Pancreas (tissue), 10 donors: ENCODE measurements at places on chromosomes 6 and 20. TPM values are rescaled to one million over a fixed set of nuclear protein-coding genes. Genes with fewer than 3 reads are reported as not detected.

KCNK16 gene
- total RNA-seq, result 3.3 TPM

GRCh38 chr20:11832851-11833250 is 84.8 kb upstream of the BTBD3 start:
- no peak overlapping the region for H3K27ac ChIP-seq
- no peaks in the 10 kb centered on the region for H3K4me1 ChIP-seq
- DNase-seq, result no peak
- no peaks in the 10 kb centered on the region for H3K36me3 ChIP-seq
- H3K4me3 ChIP-seq, result no peak overlapping the region

IL17F gene
- not detected for total RNA-seq

GRCh38 chr6:28334286-28335039 is 1.5 kb downstream of the ZSCAN31 start:
- no peak for DNase-seq
- H3K4me3 ChIP-seq, result peak overlapping the region; percentile 45
- no peaks in the 10 kb centered on the region for H3K36me3 ChIP-seq

- no peaks in the 10 kb centered on the region for H3K4me1 ChIP-seq
- no peak for DNase-seq
- no peak overlapping the region for H3K4me3 ChIP-seq
- no peaks in the 10 kb centered on the region for H3K36me3 ChIP-seq
- H3K27ac ChIP-seq, result no peak overlapping the region
Measured at GRCh38 chr6:143522039-143522600, 10.6 kb upstream of the FUCA2 start.
